ENCODE measurements at places on chromosomes 1 and 21.

DNA sequence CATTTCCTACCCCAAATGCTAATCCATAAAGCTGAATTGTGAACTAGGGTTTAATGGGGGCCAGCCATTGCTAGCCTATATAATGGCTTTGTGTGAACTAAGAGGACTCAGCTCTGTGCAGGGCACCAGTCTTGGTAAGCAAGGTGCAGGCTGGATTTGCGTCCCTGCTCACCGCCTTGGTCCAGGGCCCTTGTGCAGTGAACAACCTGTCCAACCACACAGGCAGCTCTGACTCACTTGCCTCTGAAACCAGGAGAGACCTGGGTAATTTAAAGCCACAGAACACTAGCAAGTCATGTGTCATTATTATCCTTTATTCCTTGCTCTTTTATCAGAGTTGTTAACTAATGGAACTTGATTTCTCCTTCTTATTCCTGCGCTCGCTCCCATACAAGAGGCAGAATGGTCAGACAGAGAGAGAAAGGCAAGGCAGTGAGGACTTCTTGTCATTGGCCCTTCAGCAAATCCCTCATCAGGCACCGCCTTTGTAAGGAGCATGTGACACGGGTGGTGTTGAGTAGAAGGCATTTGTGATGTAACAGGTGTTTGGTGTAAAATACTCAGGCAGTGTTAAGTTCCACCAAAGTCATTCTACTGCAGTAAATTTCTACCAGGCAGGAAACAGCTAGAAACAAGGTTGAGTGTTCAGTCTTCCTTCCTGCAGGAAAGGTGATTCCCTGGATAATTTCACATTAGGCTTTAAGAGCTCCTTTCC is 67.3 kb upstream of the OLIG2 start:
- no peak for DNase-seq

GRCh38 chr1:182107209-182107608 is 45.7 kb upstream of the ZNF648 start:
- peak; percentile 54 for DNase-seq

DNA sequence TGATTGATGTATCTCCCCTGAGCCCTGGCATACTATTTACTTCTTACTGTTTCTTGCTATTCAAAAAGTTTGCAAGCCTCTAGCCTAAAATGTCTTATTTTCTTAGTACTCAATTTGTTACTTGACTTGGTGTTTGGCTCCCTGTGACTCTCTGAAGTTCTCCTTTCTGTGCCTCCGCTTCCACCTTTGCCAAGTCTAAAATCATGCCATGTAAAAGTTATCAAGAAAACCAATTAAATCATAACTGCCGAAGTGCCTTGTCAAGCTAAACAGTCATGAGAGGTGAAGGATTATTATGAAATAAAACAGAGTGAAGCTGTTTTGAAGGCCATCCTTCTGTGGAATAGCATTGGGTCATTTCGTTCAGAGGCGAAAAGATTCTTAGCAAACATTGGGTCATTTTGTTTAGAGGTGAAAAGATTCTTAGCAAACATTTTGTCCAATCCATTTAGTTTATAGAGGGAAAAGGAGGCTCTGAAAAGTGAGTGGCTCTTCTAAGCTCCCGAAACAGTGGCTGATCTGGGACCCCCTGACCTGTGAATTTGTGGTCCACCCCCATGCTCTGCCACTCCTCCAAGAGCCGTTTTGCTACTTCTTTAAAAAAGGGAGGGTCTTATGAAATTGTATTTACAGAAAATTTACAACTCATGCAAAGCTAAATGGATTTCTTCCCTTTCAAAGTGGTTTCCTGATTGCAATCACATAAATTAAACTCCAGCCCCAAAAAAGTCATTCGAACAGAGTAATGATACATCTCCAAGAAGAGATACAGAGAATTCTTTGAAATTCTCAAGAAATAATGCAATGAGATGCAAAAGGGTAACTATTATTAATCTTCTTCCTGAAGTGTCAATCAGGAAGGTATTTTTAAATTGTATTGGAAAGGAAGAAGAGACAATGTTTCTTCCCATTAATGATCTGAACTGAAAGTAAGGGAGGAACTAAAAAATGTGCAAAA is 141.4 kb downstream of the RUNX1 start:
- DNase-seq: no peak

DNA sequence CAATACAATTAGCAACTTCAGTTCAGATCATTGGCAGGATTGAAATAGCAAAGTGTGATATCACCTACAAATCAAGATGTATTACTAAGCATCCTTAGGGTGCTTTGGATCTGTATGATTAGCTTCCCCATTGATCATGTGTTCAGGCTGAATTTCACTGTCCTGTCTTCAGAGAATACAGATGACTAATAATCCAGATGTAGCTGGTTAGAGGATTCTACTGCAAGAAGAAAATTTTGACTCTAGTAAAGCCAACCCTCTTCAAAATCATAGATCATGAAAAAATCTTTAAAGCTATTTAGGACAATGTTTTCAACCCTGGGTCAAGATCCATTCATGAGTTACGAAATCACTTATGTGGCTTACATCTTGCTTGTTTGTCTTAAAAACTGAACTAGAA is 184.4 kb downstream of the PTGER3 start:
- no peak for DNase-seq

- DNase-seq: no peak
These were observed 166.6 kb downstream of the CYYR1 start for GRCh38 chr21:26406526-26406925.
